ENCODE measurements at places on chromosomes 6 and 20.
A peak's percentile ranks its signal among the peaks of the same experiment; 100 is the strongest.

- no peak for DNase-seq
These were observed 65.3 kb upstream of the APCDD1L start for GRCh38 chr20:58580474-58580835.

DNA sequence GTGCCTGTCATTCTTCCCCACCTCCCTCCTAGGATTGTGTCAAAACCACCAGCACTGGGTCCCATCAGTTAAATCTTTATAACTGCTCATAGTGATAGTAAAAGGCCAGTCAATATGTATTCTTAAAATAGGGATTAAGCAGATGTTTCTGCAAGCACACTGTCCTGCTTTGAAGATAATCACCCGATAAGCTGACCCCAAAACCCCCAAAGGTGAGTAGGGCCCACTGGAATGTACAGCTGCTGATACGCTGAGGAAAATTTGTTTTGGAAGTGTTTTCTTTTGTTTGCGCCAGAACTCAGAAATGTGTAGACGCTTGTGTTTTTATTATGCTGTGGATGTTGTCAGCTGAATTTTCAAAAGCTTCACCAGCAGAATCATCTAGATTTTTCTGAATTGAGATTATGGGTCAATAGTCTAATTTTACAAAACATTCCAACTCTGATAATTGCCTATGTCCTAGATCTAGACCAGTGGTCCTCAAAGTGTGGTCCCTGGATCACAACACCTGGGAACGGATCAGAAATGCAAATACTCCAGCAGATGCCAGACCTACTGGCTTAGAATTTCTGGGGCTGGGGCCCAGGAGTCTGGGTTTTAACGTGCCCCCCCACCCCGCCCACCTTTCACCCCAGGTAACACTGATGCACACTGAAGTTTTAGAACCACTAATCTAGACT, 11.4 kb downstream of the BFSP1 start:
- no peak for DNase-seq

DNA sequence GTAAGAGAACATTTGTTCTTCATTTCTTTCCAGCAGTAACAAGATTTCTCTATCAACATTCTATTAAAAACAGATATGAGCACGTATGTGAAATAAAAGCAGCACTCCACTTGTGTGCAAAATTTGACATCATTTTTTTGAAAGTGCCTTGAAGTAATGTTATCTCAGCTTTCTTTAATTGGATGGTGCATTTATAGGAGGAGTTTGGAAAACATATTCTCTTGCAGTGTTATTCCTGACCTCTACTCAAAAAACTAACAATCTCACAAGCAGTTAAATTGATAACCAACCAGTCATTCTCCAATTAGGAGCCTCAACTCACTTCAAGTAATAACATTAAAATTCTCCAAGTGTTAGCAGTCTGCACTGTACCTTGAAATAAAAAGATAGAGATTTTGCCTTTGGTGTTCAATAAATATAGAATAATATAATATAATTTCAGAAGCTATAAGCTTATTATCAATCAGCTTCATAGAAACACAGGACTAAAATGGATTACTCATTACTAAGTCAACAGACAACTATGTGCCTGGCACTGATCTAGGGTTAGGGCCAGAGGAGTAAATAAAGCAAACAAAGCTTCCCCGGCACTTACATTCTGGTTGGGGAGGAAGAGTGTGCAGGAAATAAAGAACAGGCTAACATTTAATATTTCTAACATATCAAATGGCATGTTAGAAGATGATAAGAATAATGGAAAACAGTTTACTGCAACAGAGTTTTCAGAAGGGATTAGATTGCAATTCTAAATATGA, 149.0 kb upstream of the SGK1 start:
- DNase-seq, result no peak

DNA sequence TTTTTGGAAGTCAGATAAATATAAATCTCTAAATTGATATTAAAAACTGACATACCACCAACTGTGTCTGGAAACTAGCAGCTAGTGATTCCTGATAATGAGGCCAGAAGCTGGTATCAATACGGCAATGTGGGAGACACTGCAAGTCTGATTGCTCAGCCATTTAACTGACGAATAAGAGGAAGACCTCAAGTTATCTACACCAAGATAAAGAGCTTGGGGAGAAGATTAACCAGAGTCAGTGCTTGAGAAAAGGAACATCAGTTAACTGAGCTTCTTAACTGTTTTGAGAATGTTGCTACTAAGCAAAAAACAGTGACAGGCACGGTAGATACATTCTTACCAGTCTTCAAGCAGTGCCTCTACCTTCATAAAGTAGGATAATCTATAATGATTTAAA, 140.4 kb upstream of the TENT5A start:
- no peak for DNase-seq

DNA sequence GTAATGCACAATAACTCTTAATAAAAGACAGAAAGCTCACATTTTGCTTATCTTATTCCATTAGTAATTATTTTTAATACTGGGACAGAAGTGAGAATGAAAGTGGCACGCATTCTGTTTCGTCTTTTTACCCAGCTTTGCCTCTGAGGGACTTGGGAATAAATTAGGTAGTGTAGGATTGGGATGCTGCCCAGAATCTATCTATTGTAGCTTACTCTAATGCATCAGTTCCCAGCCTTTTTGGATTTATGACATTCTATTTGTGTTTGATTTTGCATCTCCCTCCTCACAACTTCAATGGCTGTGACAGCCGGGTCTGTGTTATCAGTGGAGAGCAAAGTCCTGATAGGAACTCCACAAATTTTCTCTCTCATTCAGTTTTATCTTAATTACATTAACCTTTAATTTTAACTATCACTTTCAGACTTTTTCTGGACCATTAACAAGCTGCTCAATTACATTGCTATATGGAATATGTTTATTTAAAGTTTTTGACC, 62.9 kb upstream of the TULP4 start:
- no peak for DNase-seq

- no peak for DNase-seq
These were observed 43.1 kb upstream of the NEDD9 start for GRCh38 chr6:11275598-11275997.

DNA sequence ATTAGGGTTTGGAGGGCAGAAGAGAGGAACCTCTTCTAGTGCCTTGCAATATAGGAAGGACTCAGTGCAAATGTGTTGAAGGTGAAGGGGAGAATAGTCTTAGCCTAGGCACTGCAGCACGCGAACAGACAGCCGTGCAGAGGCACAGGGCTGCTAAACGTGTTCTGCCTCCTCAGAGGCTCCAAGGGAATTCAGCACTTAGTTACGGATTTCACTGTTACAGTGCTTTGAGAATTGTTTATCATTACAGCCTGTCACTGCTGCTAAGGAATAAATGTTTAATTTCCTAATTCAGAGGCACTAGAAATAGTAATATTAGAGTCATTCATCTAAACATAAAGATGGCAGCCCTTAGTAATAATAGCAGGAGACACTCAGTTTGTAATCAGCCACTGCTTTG, 116.4 kb upstream of the SLC22A16 start:
- no peak for DNase-seq

DNA sequence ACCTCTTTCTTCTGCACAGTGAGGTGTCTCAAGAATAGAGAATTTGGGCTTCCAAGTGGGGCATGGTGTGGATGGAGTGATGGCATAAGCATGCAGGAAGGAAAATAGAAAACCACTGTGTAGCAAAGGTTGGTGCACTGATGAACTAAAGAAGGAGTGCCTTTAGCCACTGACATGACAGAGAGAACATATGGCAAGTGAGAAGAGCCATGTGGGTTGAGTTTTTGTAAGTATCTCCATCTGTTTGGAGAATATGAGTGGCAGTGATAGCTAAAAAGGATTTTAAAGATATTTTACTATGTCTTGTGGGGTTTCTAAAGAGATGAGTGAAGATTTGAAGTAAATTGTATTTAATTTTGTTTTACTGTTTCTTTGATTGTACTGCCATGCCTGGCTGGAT, 160.5 kb upstream of the GRIK2 start:
- no peak for DNase-seq

DNA sequence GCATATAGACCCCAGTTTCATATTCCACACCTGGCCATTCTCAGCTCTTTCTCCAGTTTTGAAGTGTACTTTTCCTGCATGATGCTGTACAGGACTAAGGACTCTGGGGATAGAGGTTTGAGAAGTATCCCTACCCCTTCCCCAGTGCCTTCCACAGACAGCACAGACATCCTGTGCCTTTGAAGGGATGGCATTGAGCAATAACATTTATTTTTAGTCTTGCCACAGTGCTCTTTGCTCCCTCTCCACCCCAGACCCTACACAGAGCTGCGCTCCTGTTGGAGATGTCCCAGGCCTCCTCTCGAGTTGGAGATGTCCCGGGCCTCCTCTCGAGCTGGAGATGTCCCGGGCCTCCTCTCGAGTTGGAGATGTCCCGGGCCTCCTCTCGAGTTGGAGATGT, 275.8 kb downstream of the FARS2 start:
- DNase-seq, result no peak

DNA sequence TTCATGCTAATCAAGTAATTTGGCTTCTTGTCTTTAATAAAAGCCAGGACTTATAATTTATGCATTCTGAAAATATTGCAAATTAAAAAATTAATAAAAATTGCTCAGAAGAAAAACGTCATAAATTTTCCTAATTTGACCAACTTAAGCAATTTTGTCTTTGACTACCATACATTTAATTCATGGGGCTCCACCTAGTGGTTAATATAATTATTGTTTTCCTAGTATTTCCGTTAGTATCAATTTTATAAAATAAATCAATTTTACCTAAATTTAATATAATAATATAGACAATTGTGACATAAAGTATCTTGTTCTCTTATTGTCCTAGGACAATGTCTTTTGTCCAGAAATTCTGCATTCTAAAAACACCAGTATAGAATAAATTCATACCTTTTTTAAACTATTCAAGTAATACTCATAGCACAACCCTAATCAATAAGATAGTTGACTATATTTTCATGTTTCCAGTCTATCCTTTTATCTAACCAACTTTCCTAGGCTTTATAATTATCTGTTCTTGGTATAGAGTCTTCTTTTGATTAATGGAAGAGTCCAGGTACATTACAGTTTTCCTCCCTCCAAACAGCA, 319.9 kb downstream of the TRDN start:
- no peak for DNase-seq

DNA sequence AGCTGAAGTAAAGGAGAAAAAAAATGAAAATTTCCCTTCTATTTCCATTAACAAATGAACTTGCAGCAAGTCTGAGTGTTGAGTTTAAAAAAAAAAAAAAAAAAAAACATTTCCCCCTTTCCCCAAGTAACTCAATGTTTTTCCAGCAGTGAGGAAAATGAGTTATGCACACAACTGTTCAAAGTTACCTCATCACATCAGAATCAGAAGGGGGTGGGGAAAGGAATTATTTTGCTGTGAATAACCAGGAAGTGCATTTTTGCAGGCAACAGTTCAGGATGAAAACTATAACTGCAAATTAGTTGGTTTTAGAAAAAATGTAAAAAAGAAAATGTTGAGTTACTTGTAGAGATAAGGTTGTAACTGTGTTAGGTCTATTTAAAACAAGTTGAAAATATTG, 568.9 kb upstream of the CITED2 start:
- DNase-seq, result no peak

GRCh38 chr6:21949211-21949801, 347.5 kb downstream of the PRL start:
- no peak for DNase-seq

- no peak for DNase-seq
These were observed 40.1 kb downstream of the TRAF3IP2 start for GRCh38 chr6:111565326-111566221.

DNA sequence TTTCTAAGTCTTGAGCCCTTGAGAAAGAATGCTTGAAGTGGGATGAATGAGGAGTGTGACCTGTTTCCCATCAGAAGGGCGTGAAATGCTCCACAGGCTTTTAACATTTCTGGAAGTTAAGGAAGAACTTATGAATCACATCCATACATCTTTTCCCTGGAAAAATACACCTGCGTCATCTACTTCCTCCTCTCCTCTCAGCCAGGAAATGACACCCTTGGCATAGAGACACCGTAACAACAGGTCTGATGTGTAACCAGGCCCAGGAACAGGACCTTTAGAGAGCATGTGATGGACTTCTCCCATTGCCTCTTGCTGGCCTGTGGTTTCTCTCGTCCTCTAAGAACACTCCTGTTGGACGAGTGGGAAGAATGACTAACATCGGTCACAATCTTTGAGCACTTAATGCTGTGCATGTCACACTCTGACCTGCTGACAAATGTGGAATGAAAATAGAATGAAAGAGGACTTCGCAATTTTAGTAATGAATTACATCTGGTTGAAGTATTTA, 28.5 kb upstream of the CITED2 start:
- DNase-seq, result no peak

- no peak for DNase-seq
These were observed 104.4 kb upstream of the SNX9 start for GRCh38 chr6:157718503-157719187.

DNA sequence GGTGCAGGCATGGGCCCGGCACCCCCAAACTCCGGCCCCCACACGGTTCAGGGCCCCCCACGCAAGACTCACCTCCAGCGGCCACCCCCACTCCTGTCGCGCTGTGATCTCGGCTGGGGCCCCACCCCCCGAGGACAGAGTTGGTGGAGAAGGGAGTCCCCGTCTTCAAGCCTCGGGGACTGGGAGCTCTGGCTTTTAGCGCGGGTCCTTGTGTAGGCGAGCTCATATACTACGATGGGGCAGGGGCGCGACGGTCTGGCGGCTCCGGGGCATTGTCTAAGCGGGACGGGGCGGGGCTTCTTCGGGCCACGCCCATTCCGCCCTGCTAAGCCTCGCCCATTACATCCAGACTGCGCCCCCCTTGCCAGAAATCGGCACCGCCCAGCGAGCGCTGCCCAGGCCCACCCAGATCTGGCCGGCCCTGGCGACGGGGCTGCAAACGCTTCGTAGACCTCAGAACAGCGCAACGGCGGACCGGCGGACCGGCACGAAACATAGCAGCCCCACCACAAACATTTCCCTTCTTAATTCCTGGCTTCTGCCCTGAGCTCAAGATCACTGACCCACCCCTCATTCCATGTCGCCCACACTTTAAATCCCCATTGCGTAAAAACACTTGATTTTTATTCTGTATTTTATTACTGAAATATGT, 1.0 kb upstream of the DDAH2 start:
- DNase-seq, result peak; percentile 64

- no peak for DNase-seq
These were observed 485.5 kb downstream of the CD109 start for GRCh38 chr6:74181471-74181870.

DNA sequence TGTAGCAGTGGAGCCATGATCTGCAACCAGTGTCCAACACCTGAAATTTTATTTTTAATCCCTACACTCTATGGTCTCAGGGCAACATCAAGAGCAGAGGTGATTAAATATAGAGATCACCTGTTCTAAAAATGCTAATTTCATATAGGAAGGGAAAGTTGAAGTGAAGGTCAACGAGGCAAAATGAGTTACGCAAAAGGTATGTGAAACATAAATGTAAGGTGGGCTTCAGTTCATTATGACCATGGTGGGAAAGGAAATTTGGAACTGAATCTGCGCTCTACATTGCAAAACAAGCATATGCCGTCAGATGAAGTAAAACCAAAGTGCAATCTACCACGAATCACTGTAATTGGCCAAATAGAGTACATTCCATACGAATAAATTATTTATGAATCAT, 35.2 kb upstream of the STMND1 start:
- no peak for DNase-seq

DNA sequence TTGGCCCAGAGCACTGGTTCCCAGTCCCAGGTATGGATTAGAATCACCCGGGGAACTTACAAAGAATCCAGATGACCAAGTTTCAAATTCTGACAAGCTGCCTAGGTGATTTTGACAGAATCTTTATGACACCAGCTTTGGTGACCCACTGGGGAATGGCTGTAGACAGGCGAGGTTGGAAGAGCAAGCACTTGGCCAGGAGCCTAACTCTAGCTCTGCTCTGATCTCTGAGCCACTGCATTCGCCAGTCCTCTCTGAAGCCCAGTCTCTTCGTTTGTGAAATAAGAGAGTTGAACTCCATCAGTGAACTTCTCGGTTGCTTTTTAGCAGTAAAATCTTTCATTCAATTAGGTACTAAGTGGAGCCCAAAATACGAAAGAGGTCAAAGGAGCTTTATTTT, 161.2 kb downstream of the VEGFA start:
- DNase-seq, result no peak
